Activated CD8-positive, alpha-beta T cell treated with anti-CD3 and anti-CD28 coated beads, Interleukin-2, amount 10 ng/mL, durations not matched to agents 7 days and 5 days (primary cell): ENCODE measurements at places on chromosomes 3 and 15. TPM values are rescaled to one million over a fixed set of nuclear protein-coding genes. Genes with fewer than 3 reads are reported as not detected.

HYAL1 gene
- total RNA-seq: 0.16 TPM

DNA sequence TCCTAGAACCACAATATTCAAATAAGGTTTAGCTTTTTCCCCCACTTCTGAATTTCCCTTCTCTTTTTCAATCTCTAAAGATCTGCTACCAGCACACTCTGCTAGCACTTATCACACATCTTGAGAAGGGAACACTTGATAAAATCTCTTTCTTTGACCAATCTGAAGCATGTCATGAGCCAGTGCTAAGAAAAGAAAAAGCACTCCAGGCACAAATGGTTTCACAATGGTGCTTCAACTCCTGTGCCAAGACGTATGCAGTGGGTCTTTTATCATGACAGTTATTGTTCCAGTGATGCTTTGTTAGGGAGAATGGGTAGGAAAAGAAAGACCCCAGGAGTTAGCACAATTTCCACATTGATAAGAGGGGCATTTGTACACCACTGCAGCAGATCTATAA lies 248.4 kb downstream of the ZNF385D start:
- H3K4me3 ChIP-seq: no peak overlapping the region
- DNase-seq: no peak
- H3K4me1 ChIP-seq: no peaks in the 10 kb centered on the region
- H3K36me3 ChIP-seq: no peaks in the 10 kb centered on the region

- no peak for DNase-seq
- H3K27ac ChIP-seq: no peak overlapping the region
- H3K4me3 ChIP-seq: no peak overlapping the region
Measured at GRCh38 chr15:68373028-68373427, 58.9 kb downstream of the ITGA11 start.

- DNase-seq: no peak
- peaks cover 42% of the 10 kb centered on the region for H3K36me3 ChIP-seq
- no peaks in the 10 kb centered on the region for H3K27me3 ChIP-seq
- peak overlapping the region; percentile 39 for H3K27ac ChIP-seq
Measured at GRCh38 chr15:34984889-34985630, 3.0 kb downstream of the ZNF770 start.

- no peak for DNase-seq
- no peak overlapping the region for H3K4me3 ChIP-seq
- no peak overlapping the region for H3K27ac ChIP-seq
- no peaks in the 10 kb centered on the region for H3K4me1 ChIP-seq
- no peaks in the 10 kb centered on the region for H3K36me3 ChIP-seq
- H3K27me3 ChIP-seq: peaks cover 6% of the 10 kb centered on the region
Measured at GRCh38 chr3:194949592-194949991, 263.9 kb downstream of the FAM43A start.

DNA sequence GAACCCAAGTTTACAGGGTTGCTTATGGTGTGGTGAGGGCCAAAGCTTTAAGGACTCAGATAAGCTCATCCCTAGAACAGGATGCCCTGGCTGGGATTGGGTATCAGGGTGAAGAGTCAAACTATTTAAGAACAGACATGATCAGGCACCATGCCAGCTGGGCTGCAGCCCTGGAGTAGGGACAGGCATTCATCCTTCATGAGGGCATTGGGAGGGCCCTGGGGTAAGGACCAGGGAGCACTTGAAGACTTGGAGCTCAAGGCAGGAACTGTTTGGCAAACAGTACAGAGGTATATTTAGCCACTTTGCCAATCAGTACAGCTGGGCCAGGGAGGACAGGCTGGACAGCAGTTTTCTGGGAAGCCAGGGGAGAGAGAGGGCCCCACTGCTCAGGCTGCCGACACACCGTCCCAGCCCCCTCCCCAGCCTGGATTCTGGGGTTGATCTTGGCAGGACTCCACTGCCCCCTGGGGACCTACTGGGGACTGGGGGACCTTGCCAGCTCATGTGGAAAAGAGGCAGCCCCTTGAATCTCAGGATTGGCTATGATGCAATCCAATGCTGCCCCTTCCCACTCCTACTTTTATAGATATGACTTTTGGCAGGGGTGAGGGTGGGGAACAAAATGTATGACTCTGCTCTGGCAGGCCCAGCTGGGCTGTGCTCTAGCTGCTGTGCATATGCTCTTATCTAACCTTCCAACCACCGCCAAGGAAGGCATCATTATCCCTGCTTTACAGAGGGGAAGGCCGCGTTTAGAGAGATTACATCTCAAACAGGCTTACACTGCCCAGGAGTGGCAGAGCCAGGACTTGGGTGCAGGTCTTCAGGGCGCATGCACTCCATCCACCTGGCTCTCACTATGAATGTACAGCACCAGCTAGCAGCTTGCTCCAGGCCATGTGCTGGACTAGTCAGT lies 2.3 kb downstream of the PLA2G4E start:
- H3K4me3 ChIP-seq: no peak overlapping the region
- H3K4me1 ChIP-seq: no peaks in the 10 kb centered on the region
- H3K27ac ChIP-seq: no peak overlapping the region
- no peak for DNase-seq
- H3K27me3 ChIP-seq: peaks cover 2% of the 10 kb centered on the region
- H3K36me3 ChIP-seq: no peaks in the 10 kb centered on the region

- H3K36me3 ChIP-seq: no peaks in the 10 kb centered on the region
- H3K27me3 ChIP-seq: peaks cover 8% of the 10 kb centered on the region
- peaks cover 24% of the 10 kb centered on the region for H3K4me1 ChIP-seq
- H3K27ac ChIP-seq: peak within 1 kb of the TSS; percentile 30
- DNase-seq: peak; percentile 37
- peak within 1 kb of the TSS; percentile 75 for H3K4me3 ChIP-seq
Measured at GRCh38 chr3:29280404-29281093, at the start of gene RBMS3. TSS of gene RBMS3 (plus strand) at chr3:29281071.

- no peak overlapping the region for H3K27ac ChIP-seq
- peaks cover 58% of the 10 kb centered on the region for H3K4me1 ChIP-seq
- H3K36me3 ChIP-seq: peaks cover 51% of the 10 kb centered on the region
Measured at GRCh38 chr15:63225381-63225780, 36.0 kb downstream of the RAB8B start.

GRCh38 chr15:85393210-85393609 lies 12.8 kb downstream of the AKAP13 start:
- no peaks in the 10 kb centered on the region for H3K27me3 ChIP-seq
- no peak overlapping the region for H3K27ac ChIP-seq
- no peak overlapping the region for H3K4me3 ChIP-seq
- no peak for DNase-seq
- H3K36me3 ChIP-seq: peaks cover 2% of the 10 kb centered on the region

- DNase-seq: peak; percentile 61
- H3K4me3 ChIP-seq: peak overlapping the region; percentile 89
- H3K36me3 ChIP-seq: peaks cover 10% of the 10 kb centered on the region
- peaks cover 48% of the 10 kb centered on the region for H3K4me1 ChIP-seq
- H3K27me3 ChIP-seq: peaks cover 5% of the 10 kb centered on the region
Measured at GRCh38 chr3:53044711-53045517, 959 bp downstream of the SFMBT1 start.

TXNRD3 gene
- total RNA-seq: 1.3 TPM

- H3K27me3 ChIP-seq: peaks cover 9% of the 10 kb centered on the region
- DNase-seq: no peak
- no peak overlapping the region for H3K4me3 ChIP-seq
- H3K4me1 ChIP-seq: no peaks in the 10 kb centered on the region
- no peaks in the 10 kb centered on the region for H3K36me3 ChIP-seq
- H3K27ac ChIP-seq: no peak overlapping the region
Measured at GRCh38 chr3:171736556-171736955, 73.7 kb downstream of the PLD1 start.

GRCh38 chr3:32818970-32819511 lies 1.2 kb downstream of the TRIM71 start:
- H3K4me3 ChIP-seq: peak overlapping the region; percentile 6
- H3K27me3 ChIP-seq: peaks cover 63% of the 10 kb centered on the region
- DNase-seq: no peak
- peaks cover 28% of the 10 kb centered on the region for H3K4me1 ChIP-seq

GRCh38 chr15:85606738-85607137 lies 188.0 kb downstream of the KLHL25 start:
- H3K27me3 ChIP-seq: no peaks in the 10 kb centered on the region
- H3K4me3 ChIP-seq: no peak overlapping the region
- peaks cover 28% of the 10 kb centered on the region for H3K4me1 ChIP-seq

EPHA3 gene
- not detected for total RNA-seq

- H3K27ac ChIP-seq: no peak overlapping the region
- no peak overlapping the region for H3K4me3 ChIP-seq
- no peaks in the 10 kb centered on the region for H3K36me3 ChIP-seq
- H3K27me3 ChIP-seq: no peaks in the 10 kb centered on the region
Measured at GRCh38 chr3:81393251-81393650, 368.2 kb downstream of the GBE1 start.

DNA sequence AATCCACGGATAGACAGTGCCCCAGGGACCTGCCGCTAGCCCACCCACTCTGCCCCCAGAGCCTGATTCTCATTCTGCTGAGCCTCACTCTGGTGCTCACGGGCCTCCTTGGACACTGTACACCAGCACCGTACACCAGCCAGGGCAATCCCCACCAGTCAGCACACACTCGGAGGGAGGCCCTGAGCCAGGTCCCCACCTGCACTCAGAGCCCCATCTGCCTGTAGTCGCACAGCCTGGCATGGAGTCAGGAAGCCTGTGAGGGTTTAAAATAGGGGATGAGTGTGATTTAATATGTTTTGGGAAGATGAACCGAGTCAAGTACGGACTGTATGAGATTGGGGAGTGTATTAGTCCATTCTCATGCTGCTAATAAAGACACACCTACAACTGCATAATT lies 223.0 kb downstream of the SLCO3A1 start:
- peak overlapping the region; percentile 35 for H3K27ac ChIP-seq
- no peak for DNase-seq
- H3K4me1 ChIP-seq: peaks cover 33% of the 10 kb centered on the region
- H3K36me3 ChIP-seq: no peaks in the 10 kb centered on the region
- no peak overlapping the region for H3K4me3 ChIP-seq

GRCh38 chr3:4821975-4822374 lies 157.3 kb upstream of the BHLHE40 start:
- peaks cover 86% of the 10 kb centered on the region for H3K4me1 ChIP-seq
- H3K27ac ChIP-seq: peak overlapping the region; percentile 94
- H3K4me3 ChIP-seq: peak overlapping the region; percentile 55
- H3K36me3 ChIP-seq: peaks cover 96% of the 10 kb centered on the region
- peak; percentile 95 for DNase-seq

CFAP161 gene
- total RNA-seq: not detected

GRCh38 chr3:192372616-192373015 lies 354.7 kb downstream of the FGF12 start:
- H3K4me3 ChIP-seq: no peak overlapping the region
- no peaks in the 10 kb centered on the region for H3K4me1 ChIP-seq
- no peak overlapping the region for H3K27ac ChIP-seq
- H3K36me3 ChIP-seq: no peaks in the 10 kb centered on the region
- no peak for DNase-seq
- no peaks in the 10 kb centered on the region for H3K27me3 ChIP-seq

DNA sequence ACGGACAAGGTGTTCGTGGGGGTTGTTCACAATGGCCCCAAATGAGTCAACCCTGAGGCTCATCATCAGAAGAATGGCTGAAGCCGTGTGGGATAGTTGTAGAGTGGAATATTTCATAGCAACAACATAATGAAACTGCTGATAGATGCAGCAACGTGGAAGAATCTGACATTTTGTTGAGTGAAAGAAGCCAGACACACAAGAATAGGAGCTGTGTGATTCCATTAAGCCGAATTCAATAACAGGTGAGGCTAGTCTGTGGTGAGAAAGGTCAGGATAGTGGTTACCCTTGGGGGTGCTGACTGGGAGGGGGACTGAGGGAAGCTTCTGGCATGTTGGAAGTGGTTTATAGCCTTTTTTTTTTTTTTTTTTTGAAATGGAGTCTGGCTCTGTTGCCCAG lies 144.0 kb downstream of the SMAD6 start:
- no peak overlapping the region for H3K4me3 ChIP-seq
- peaks cover 3% of the 10 kb centered on the region for H3K4me1 ChIP-seq
- no peak overlapping the region for H3K27ac ChIP-seq
- no peak for DNase-seq
- H3K36me3 ChIP-seq: no peaks in the 10 kb centered on the region

- no peak overlapping the region for H3K27ac ChIP-seq
- peaks cover 3% of the 10 kb centered on the region for H3K4me1 ChIP-seq
- H3K36me3 ChIP-seq: peaks cover 69% of the 10 kb centered on the region
- no peak for DNase-seq
- no peak overlapping the region for H3K4me3 ChIP-seq
Measured at GRCh38 chr3:45087155-45087554, 59.0 kb downstream of the CDCP1 start.

GPR171 gene
- 115 TPM for total RNA-seq

NDUFB5 gene
- total RNA-seq: 87.1 TPM

DNA sequence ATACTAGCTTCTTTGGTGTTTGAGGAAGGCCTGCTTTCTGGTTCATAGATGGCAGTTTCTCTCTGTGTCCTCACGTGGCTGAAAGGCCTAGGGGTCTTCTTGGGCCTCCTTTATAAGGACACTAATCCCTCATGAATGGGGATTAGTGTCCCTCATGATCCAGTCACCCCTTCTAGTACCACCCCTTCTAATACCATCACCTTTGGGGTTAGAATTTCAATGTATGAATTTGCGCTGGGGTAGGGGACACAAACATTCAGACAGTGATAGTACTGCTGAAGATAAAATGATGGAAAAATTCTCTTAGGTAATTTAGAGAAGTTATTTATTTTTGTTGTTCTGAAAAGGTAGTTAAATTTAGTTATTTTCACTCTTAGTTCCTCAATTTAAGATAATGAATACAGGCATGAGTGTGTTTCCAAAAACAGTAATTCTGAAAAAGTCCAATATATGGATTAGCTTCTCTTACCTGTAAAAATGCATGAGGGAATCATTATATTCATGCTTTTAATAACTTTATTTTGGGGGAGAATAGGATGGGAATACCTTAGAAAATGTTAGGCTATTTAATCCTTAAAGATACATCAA lies 103.6 kb downstream of the FNDC3B start:
- no peak overlapping the region for H3K27ac ChIP-seq
- peaks cover 33% of the 10 kb centered on the region for H3K4me1 ChIP-seq
- H3K27me3 ChIP-seq: no peaks in the 10 kb centered on the region

DNA sequence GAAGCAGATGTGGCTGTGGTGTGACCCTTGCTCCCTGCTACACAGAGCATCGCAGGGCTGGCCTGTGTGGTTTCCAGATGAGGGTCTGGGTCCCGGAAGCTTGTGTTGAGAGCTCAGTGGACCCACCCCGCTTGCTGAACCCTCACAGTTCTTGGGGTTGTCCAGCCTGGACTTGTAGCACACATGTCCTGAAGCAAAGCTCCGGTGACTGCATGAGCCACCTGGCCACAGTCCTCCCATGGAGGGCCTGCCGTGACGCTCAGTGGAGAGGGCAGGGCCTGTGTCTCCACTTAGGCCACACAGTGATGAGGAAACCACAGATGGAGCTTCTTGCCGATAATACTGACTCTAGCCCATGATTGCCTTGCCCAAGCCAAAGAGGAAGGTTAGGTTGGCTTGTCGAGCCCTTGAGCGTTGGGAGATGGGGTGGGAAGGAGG lies 62.6 kb downstream of the RGMA start:
- peaks cover 51% of the 10 kb centered on the region for H3K4me1 ChIP-seq
- no peak for DNase-seq
- no peak overlapping the region for H3K27ac ChIP-seq

CRABP1 gene
- total RNA-seq: not detected

CLDN11 gene
- not detected for total RNA-seq

- no peak overlapping the region for H3K27ac ChIP-seq
- peaks cover 3% of the 10 kb centered on the region for H3K27me3 ChIP-seq
- no peaks in the 10 kb centered on the region for H3K36me3 ChIP-seq
- H3K4me3 ChIP-seq: no peak overlapping the region
- no peaks in the 10 kb centered on the region for H3K4me1 ChIP-seq
Measured at GRCh38 chr3:37731895-37732294, 129.8 kb upstream of the CTDSPL start.
